ENCODE measurements at places on chromosomes 7 and 10.

DNA sequence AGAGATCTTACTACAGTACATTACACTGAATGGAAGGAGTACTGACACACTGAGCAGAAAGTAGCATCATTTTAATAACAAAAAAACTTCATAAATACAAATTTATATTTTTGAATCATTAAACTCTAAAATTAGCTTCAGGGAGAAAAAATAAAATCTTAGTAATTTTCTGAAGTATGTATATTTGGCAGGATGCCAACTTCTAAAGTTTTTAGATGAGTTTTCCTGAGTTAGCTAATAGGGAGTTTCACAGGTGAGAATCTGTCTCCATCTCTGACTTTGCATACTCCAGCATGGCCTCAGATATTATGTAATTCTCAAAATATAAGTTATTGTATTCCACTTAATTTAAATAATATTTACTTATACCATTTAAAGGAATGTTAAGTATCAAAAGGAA lies 673.2 kb upstream of the PCDH15 start:
- DNase-seq, result no peak

DNA sequence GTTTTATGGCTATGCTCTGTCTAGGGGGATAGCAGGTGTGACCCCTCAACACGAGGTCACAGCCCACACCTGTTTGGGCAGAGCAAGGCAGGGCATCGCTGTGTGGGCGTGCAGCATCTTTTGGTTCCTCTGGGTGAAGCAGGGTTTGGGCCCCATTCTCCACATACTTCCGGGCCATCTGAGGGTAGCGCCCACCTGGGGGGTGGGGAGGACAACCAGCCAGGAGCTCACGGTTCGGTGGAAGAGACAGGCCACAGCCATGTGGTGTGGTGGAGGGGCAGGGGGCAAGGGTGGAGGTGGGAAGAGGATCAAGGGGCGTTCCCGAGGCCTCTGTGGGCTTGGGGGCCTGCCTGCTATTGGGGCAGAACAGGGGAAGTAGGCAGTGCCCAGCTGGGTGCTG lies 2.4 kb downstream of the SH2B2 start:
- no peak for DNase-seq

- DNase-seq, result peak; percentile 15
Observed at GRCh38 chr7:129144834-129145668, 544 bp downstream of the TSPAN33 start.

DNA sequence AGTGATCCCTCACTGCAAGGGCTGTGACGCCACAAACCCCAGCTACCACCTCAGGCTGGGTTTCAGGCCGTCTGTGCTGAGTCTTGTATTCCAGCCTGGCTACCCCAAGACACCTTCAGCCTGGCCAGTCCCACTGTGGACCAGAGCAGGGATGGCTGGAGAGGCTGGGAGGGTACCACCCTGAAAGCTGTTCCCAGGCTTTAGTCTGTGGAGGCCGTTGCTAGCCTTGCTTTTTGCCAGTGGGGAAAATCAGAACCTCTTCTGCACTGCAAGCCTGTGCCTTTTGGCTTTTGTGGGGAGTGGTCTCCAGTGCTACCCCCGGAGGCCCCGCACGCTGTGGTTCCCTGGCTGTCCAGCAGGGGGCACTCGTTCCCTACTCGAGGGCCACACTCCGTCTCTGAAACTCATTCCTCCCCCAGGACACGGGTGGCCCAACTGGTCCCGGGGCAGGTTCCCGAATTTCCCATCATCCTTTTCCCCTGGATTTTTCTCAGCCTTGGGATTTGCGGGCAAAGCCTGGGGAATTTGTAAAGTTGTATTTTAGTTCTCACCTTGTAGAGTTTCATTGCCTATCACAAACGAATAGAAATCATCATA lies 128.4 kb upstream of the BTBD16 start:
- DNase-seq, result peak; percentile 12

DNA sequence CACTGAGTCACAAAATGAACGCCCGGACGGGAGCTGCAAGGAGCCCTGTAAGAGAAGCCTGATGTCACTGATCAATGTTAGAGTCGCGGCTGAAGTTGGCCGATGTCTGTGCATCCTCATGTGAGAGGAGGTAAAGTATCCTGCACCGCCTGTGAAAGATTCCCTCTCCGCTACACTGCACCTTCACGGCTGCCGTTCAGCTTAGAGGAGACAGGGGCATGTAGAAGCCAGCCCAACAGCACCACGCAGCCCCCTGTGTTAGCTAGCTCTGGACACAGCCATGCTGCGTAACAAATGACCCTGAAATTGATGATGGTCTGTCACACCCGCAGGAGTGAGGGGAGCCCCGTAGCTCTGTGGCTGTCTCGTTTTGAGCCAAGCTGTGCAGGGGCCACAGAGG lies 81.5 kb upstream of the DIP2C start:
- DNase-seq, result no peak

GRCh38 chr7:22782616-22783232 lies 39.9 kb downstream of the TOMM7 start:
- peak; percentile 68 for DNase-seq

- DNase-seq, result no peak
Observed at GRCh38 chr7:134394056-134394455, 64.8 kb downstream of the AKR1B1 start.

- no peak for DNase-seq
Observed at GRCh38 chr7:86961686-86962085, 97.8 kb downstream of the ELAPOR2 start.
